ENCODE measurements at places on chromosomes 4 and X.

- DNase-seq, result no peak
These were observed 83.4 kb downstream of the SHISA3 start for GRCh38 chr4:42480717-42481116.

DNA sequence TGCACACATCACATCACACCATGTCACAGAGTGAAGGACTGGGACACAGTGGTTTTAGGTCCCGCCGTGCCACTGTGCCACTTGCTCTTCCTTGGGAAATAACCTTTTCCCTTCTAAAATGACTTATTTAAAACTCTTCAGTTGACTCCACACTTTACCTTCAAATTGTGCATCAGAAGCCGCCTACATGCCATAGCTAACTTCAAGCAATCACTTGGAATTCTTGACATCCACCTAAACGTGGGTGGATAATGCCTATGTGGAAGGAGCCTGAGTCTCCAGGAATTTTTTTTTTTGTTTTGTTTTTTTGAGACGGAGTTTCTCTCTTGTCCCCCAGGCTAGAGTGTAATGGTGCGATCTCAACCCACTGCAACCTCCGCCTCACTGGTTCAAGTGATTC lies 777.4 kb upstream of the TENM3 start:
- no peak for DNase-seq

DNA sequence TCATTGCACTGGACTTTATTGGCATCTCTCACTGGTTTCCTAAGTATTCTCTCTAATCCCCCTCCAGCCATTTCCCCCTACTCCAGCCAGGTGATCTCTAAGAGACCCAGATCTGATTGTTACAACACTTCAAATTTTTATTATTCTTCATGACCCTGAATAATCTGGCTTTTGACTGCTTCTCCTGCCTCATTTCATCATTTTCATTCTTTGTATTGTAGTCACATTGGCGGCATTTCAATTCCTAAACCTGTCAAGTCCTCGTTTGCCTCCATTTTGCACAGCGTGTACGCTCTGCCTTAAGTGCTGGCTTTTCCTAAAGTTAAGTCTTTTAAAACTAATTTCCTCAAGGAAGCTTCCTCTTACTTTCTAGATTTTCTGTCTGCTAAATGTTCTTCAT lies 31.6 kb downstream of the UBE2K start:
- no peak for DNase-seq

- DNase-seq, result no peak
These were observed 858.8 kb upstream of the FRG1 start for GRCh38 chr4:189081826-189082225.

DNA sequence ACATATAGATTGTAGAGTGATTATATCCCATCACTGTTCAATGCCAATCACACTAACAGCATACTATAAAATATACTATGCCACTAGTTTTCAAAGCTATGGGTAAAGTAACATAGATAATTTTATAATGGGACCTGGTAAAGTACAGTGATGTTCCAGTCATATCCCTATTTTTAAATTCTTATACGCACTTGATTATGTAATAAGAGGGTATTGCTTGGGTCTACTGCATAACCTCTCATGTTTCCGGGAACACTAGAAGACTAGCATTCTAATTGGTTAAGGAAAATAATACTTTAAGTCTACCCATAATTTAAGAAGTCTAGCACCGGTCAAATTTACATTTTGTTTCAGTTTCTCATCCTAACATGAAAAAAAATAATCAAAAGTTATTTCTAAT lies 275.1 kb downstream of the CHIC1 start:
- no peak for DNase-seq

DNA sequence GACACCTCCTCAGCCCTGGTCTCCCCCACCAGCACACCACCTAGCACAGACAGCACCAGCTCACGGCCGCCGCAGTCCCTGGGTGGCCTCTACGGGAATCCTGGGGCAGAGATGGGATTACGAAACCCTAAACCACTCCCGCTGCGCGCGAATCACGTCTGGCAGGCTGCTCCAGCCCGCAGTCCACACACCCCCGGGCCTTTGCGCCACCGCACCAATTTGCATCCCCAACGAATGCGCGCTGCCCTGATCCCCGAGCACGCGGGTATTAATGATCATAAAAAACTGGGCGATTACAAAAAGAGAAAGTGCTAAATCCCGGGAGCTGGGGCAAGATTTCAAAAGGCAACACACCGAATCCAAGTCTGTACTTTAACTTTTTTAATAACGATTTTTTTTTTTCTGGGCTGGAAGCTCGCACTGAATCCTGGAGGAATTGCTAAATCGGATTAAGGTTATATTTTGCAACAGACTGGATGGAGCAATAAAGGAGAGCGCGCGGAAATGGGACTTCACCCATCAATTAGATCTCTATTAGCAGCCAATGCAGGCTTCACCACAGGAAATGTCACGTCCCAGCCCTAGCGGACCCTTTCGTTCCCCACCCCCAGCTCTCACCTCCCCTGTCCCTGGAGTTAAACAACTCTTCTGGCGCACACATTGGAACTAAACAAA lies 69.8 kb upstream of the TMEM33 start:
- no peak for DNase-seq

DNA sequence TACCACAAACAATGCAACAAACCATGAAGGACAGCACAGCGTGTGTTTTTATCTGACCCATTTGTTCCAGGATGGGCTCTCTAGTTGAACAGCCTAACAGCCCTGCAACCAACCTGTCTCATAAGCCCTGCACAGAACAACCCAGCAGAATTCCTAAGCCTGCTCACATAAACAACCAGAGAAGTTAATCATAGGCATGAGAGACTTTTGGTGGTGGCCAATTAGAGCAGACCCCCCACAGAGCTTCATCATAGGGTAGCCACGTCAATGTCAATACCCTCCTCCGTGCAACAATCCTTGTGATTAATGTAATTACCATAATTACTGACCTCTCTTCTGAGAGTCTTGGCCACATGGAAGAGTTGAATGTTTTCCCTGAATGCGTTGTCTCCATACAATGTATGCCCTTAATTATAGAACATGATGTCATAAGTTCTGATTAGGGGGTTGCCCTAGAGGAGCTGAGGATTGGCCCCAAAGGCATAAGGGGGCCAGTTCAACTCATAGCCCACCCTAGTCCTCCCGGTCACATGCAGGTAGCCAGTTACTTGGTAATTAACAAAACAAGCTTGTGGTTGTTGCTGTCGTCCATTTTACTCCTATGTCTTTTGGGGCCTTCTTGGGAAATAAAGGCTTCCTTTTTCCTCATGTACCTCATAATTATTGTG lies 92.7 kb downstream of the SYNPO2 start:
- DNase-seq, result no peak

DNA sequence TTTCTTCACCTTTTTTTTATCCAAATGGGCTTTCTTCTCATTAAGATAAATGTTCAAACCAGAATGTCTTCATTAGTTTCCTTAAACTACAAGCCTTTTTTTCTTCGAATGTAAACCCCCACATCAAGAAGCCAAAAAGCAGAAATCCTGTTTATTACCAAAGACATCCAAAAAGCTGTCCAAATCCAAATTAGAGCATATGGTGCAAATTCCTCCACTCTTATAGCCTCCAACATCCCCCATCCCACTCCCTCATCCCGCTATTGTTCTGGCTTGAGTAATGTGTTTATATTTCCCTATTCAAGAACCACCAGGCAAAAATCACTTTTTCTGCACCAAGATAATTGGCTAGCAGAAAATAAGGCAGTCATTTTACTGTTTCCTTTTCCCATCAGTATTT lies 315.1 kb upstream of the ADGRL3 start:
- no peak for DNase-seq

- no peak for DNase-seq
These were observed 27.4 kb downstream of the SEL1L3 start for GRCh38 chr4:25835384-25835783.

DNA sequence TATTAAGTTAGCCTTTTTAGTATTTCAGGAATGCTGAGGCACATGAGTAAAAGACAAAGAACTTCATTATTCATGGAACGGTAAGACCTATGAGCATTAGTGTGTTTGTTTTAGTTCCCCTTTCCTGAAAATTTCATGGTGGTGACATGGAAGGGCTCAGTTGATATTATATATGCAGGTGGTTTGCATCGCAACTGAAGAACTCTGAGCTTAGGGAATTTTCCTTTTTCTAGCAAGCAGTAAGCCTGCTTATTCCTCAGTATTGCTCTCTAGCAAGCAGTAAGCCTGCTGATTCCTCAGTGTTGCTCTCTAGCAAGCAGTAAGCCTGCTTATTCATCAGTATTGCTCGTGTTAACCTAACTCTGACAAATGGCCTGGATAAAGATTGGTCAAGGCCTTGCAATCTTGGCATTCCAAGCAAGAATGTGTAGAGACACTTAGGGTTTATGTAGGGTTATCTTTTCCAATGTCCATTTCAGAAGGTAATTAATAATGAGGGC lies 37.7 kb upstream of the MAGEB18 start:
- DNase-seq, result no peak

DNA sequence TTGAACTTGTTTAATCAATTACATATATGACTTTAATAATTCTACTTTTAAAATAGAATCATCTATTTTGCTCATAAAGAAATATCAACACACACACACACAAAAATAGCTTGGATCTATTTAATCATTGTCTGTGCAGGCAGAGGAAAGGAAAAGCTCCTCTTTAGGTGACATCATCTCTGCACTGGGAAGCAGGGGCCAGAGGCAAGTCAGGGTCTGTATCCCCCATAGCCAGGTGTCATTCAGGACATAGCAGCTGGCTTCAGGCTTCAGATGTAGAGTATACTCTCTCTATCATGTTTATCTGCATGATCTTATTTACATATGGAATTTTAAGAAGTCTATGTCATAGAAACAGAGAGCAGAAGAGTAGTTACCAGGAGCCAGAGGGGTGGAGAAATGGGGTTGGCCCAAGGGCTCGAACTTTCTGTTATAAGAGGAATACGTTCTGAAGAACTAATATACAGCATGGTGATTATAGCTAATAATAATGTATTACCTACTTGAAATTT lies 110.4 kb upstream of the LDB2 start:
- no peak for DNase-seq

GRCh38 chrX:100479329-100479728 lies 69.3 kb upstream of the PCDH19 start:
- peak; percentile 0 for DNase-seq

- peak; percentile 23 for DNase-seq
These were observed 72.2 kb upstream of the PPP3CA start for GRCh38 chr4:101419336-101420135.

- DNase-seq, result no peak
These were observed 1039.1 kb upstream of the TENM3 start for GRCh38 chr4:181204109-181204508.

- DNase-seq, result peak; percentile 20
These were observed 120.3 kb downstream of the RASL11B start for GRCh38 chr4:52982255-52982945.

DNA sequence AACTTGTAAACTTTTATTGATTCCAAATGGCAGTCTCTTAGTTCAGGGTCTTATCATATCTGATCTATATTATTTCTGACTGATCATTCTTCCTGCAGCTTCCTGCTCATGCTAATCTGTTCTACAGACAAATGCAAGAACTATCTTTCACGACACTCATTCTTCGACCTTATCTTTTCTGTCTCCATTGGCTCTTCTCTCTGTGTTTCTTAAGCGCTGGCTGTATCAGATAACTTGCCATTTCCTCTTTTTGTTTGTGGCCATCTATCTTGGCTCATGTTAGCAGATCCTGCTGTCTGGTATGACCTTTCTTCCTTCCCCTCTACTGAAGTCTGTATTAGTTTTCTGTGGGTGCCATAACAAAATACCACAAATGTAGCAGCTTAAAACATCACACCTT lies 230.5 kb upstream of the PUDP start:
- DNase-seq, result no peak

DNA sequence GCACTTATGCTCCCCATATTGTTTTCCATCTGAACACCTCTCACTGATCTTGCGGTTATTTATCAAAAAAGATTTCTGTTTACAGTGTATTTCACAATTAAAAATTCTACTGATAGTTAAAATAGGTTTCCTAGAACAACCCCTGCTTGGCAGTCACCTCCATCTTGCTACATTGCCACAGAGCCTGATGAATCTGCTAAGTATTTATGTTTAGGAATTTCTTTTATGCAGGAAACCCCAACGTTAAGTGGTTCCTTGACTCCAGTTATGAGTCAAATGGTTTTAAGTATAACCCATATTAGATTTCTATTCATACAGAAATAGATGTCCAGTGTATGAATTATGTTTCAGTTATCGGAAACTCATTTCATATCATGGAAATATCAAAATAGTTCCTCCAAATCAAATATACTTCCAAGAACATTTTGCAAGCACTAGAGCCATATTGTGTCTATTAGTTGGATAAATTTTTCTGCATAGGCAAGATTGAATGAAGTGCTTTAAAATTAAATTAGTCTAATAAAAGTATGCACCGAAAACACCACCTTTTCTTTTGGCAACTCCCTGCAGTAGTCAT lies 20.6 kb downstream of the GALNT7 start:
- no peak for DNase-seq

DNA sequence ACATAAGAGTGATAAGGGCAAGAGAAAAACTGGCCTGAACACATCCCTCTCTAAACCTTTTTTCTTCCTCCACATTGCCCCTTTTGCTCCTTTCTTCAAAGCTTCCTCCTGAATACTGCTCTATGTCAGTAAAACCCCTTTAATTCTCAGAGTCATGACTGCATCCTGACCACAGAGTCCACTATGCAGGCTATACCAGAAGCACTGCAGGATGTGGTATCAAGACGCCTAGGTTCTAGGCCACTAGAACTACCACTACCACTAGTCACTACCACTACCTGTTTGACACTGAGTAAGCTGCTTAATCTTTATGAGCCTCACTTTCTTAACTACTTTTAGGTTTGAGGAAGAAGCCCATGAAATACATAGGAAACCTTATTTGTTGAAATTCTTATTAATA lies 38.7 kb downstream of the ARHGEF9 start:
- no peak for DNase-seq

DNA sequence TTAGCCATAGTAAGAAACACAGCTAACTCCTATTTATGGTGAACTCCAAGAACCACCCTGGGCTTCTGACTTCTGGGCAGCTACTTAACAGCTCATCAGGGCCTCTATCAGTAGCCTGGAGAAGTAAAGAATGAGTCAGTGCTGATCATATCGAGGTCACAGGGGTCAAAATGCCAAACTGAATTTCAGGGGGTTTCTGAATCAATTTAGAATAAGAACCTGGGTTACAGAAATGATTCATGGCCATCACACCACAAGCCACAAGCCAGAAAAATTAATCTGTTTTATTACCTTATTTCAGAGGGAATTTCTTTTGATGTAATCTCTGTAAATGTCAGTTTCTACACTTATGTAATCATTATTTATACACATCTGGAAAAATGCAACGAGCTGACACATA lies 64.4 kb downstream of the CHST7 start:
- DNase-seq, result peak; percentile 89

- DNase-seq, result no peak
These were observed 61.9 kb downstream of the PRKG2 start for GRCh38 chr4:81152839-81153713.

GRCh38 chr4:37661772-37662171 lies 24.4 kb downstream of the RELL1 start:
- peak; percentile 35 for DNase-seq

GRCh38 chr4:57090079-57090478 lies 20.1 kb downstream of the IGFBP7 start:
- peak; percentile 40 for DNase-seq

DNA sequence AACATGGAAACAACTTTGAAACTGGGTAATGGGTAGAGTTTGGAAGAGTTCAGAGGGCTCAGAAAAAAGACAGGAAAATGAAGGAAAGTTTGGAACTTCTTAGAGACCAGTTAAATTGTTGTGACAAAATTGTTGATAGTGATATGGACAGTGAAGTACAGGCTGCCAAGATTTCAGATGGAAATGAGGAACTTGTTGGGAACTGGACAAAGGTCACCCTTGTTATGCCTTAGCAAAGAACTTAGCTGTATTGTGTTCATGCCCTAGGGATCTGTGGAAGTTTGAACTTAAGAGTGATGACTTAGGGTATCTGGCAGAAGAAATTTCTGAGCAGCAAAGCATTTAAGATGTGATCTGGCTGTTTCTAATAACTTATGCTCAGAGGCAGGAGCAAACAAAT lies 5.1 kb upstream of the ARL13A start:
- no peak for DNase-seq
